Glomerular endothelial cell (primary cell): ENCODE measurements at places on chromosomes 5 and 9. TPM values are rescaled to one million over a fixed set of nuclear protein-coding genes. Genes with fewer than 3 reads are reported as not detected.

DNA sequence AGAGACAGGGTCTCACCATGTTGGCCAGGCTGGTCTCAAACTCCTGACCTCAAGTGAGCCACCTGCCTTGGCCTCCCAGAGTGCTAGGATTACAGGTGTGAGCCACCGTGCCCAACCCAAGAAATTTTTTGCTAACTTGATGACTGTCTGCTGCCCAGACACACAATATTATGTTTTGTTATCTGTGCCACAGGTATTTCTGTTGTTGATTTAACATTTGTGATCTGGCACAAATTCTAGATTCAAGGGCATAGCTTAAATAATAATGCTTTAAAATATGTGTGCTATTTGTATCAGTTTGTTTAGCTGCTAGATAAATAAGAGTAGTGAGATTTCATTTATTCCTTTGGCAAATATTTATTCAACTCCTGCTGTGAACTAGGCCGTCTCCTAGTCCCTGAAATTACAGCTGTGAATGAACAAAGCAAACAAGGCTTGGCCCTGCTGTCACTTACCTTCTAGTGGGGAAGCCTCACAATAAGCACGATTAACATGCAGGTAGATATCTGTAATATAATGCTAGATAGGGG, 35.3 kb downstream of the GAPVD1 start:
- no peak for DNase-seq

DNA sequence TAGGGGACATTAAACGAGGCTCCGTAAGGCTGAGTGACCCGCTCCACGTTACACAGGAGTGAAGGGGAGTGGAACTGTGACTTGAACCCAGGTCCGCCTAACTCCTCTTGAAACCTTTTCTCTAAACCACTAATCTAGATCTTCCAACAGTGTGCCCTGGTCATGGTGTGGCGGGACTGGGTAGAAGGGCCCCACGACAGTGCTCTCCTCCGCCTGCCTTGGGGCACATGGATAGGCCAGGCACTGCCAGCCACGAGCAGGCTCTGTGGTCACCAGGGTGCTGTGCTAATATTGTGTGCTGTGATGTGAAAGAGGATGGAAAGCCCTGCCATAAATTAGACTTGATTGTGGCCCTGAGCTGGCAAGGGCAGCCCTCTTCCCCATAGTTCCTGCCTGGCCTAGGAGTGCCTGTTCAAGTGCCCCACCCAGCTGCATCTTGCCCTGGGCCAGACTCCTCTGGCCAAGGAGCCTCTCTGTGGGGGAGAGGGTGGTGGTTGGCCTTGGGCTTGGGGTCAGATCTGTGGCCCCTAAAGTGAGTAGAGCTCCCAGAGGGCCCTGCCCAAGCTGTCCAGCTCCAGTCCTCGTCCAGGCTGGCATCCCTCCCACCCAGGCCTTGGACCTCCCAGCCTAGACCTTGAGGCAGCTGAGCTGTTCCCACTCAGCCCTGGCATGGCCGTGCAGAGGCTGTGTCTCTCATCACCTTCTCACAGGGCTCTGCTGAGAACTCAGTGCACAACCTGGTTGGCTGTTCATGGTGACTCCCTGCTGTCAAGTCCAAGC, 67.8 kb upstream of the TBC1D2 start:
- DNase-seq, result no peak

DNA sequence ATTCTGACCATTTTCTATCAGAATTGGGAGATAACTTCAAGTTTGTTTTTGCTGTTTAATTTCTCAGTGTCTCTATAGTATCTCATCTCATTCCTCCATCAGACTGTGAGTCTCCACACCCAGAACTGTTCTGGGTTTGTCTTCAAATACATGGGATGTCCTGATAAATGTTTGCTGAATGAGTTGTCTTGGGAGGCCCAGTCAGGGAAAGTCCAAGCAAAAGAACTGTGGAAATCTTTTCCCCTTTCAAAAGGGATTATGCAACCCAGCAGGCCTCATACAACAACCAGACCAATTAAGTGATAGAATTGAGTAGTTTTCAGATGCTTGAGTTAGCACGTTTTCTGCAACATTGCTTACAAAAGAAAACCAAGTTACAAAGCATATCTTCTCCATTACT, 324.4 kb downstream of the BRINP1 start:
- DNase-seq, result no peak

- no peak for DNase-seq
Measured at GRCh38 chr9:96009690-96010472, 134.4 kb downstream of the ERCC6L2 start.

DNA sequence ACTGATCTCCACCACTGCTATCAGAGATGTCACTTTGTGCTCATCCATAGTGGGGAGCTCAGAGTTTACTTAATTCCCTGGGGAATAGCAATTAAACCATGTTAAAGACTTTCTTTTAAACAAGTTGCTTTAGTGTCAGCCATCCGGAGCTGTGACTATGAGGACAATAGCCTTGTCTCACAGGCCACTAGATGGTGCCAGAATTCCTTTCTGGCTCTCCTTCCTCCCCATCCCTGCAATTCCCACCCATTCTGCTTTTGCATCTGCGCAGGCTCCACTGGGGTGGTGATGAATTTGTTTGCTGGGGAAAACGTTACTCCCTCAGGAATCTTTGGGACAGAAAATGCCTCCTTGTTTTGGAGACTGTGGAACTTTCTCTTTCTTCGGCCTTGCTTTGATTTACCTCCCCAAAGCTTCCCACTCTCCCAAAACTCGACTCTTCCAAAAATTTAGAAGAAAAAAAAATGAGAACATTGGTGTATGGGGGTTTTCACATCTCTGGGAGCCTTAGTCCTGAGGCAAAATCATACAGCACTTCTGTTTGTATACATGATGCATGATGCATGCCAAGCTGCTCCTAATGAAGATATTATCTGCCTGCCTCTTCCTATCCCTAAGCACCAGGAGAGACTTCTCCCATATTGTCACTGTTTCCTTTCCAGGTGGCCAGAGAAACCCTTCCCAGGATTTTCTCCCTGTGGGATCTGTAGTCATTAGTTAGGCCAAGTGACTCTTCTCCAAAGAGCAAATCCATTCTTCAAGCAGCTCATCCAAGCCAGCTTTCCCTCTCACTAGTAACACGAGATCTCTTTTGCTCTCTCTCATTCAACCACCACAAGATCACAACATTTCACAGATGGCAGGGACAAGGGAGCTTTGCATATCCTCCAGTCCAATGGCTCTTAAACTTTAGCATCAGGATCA, 466.1 kb downstream of the TLR4 start:
- peak; percentile 14 for DNase-seq

DNA sequence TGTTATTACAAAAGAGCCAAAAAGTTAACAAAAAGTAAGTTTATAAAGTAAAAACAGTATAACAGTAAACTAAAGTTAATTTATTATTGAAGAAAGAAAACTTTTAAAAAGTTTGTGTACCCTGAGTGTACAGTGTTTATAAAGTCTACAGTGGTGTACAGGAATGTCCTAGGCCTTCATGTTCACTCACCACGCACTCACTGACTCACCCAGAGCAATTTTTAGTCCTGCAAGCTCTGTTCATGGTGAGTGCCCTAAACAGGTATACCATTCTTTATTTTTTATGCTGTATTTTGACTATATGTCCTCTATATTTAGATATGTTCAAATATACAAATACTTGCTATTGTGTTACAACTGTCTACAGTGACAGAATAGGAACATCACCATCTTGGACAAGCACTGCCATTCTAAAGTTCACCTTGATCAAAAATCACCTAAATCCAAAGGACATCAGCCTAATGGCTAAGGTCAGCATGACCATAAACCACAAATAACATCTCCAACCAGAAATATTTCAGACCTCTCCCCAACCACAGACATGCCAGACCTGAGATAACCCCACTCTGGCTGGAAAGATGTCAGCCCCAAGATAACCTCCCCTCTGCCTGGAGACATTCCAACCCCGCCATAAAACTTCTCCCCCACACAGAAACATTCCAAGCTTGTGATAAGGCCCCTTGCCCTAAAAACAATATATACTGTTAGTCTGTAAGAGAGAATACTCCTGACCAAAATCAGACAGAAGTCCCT, 56.1 kb downstream of the AGXT2 start:
- no peak for DNase-seq

DNA sequence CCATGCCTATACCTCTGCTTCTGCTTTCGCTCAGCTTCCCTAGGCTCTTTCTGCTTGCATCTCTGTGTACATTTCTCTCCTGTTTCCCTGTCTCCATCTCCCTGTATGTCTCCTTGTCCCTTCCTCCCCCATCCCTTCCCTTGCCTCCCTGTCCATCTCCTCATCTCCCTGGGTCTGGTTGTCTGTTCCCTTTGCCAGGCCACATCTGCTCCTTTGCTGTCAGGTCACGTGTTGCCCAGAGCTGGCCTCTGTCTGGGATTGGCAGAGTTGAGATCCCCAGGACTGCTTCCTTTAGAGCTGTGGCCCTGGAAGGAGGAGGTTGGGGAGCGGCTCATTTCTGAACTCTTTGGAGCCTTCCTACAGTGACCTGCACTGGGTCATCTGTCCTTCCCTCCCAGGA, 31.8 kb upstream of the PTGS1 start:
- DNase-seq, result no peak

DNA sequence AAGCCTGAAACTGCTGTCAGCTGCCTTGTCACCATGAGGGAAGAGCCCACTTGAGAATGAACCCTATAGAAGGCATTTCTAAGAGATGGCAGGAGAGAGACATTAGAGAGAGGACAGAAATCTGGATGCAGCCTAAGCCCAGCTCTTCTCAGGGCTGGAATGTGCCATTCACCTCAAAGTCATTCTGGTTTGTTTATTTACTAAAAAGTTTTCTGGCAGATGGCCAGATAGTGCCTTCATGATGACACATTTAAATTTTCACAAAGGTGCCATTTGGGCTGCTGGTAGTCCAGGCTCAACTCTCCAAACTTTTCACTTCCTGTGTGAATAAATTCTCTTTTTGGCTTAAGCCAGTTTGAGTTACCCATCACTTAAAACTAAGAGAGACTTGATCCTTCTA, 144.6 kb upstream of the ZNF366 start:
- no peak for DNase-seq

DNA sequence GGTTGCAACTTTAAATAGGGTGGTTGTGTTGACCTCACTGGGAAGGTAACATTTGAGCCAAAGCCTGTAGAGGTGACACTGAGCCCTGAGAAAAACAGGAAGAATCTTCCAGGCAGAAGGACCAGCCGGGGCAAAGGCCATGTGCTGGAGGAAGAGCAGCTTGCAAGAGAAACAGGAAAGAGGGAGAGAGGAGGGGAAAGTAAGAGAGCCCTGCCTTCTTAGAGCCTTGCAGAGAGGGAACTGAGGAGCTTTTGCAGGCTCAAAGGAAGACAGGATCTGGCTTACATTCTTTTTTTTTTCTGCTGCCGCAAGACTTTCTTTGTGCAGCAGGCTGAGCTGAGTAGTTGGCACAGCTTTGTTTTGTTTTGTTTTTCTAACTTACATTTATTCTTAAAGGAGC, 17.4 kb downstream of the C9orf153 start:
- DNase-seq, result no peak

DNA sequence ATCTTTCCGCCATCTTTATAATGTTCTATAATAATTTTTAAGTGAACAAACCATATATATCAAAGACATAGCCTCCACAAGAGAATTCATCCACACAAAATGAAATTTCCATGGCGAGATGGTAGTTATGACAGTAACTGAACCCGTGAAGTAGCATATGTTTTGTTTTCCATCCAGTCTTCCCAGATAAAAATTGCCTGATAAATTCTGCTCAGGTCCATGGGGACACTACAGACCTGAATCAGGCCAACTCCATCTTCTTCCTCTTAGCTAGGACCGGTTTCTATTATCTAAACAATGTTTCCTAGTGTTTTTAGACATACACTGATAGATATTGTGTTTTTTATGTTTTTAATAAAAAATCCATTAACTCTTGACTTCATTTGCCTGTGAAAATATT, 235.7 kb downstream of the PLK2 start:
- DNase-seq, result no peak

- DNase-seq, result no peak
Measured at GRCh38 chr9:109242741-109243140, 75.7 kb upstream of the FRRS1L start.

DNA sequence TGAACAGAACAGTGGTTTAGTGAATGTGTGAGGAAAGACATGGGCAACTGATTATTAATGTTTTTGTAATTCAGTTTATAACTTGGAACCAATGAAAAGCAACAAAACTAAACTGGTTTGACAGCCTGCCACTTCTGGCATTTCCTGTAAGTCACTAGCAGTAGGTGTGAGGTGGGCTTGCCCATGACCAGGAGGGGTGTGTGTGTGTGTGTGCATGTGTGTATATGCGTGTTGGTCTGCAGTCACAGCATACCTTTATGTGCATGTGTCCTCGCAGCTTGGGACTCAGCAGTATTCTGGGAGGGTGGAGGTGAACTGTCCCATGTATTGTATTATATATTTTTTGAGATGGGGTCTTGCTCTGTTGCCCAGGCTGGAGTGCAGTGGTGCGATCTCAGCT, 32.3 kb downstream of the OTULIN start:
- DNase-seq, result no peak

- no peak for DNase-seq
Measured at GRCh38 chr5:150517272-150518152, 9.6 kb downstream of the NDST1 start.

GRCh38 chr5:73587923-73588322, 22.4 kb downstream of the UTP15 start:
- DNase-seq, result no peak

- no peak for DNase-seq
Measured at GRCh38 chr5:9547122-9547947, 1.5 kb upstream of the SEMA5A start.

- peak; percentile 41 for DNase-seq
Measured at GRCh38 chr9:126490871-126491567, 122.7 kb upstream of the LMX1B start.

GRCh38 chr5:57054135-57054534, 102.2 kb upstream of the MIER3 start:
- no peak for DNase-seq

DNA sequence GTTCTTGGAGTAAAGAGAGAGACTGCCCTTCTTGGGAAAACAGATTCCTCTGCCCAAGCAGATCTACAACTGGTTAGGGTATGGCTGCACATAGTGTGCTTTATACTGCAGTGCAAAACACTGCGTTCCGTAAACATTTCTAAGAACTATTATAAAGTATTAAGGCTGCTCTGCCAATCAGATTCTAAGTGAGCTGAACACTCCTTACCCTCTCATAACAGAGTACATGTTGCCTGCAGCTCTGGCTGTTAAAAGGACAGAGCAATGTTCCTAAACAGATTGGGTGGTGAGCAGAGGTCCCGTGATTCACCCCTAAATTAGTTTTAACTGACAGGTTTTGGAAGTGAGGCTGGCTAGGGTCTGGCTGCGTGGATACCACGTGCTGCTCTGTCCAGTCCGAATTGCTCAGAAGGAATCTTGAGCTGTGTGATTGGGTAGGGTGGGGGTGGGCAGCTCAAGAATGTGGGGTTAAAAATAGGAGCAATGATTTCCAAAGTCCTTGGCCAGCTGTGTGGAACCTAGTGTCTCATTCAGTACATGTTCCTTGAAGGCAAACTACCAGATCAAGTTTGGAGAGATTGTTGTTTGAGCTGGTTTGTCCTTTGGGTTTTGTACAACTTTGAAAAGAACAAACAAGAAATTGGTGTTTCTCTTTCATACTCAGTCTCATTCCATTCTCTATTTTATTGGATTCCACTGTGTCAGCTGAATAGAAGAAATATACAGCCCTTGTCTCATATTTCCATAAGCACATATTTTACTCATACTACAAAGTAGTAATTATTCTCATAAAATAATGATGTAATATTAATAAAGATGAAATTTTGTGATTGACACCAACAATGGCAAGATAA, 497.6 kb upstream of the CD180 start:
- no peak for DNase-seq

The FIBCD1 gene
- 0.05 TPM in 1 of 2 replicates, not detected in the other for total RNA-seq

The WASHC1 gene
- total RNA-seq, result 4.2 and 4.8 TPM in 2 replicates

The PDLIM7 gene
- 341 and 346 TPM in 2 replicates for total RNA-seq

The LIFR gene
- 28.8 and 35.2 TPM in 2 replicates for total RNA-seq

The ACTBL2 gene
- 2.8 and 4.0 TPM in 2 replicates for total RNA-seq

The SLC6A19 gene
- not detected in 2 replicates for total RNA-seq

The ANKRD20A1 gene
- 0.24 and 0.58 TPM in 2 replicates for total RNA-seq

The SLC36A3 gene
- not detected in 2 replicates for total RNA-seq

The HMCN2 gene
- 0.64 TPM in 1 of 2 replicates, not detected in the other for total RNA-seq

The RXRA gene
- 19.2 and 29.2 TPM in 2 replicates for total RNA-seq
